ENCODE measurements at places on chromosomes 12 and 14.

DNA sequence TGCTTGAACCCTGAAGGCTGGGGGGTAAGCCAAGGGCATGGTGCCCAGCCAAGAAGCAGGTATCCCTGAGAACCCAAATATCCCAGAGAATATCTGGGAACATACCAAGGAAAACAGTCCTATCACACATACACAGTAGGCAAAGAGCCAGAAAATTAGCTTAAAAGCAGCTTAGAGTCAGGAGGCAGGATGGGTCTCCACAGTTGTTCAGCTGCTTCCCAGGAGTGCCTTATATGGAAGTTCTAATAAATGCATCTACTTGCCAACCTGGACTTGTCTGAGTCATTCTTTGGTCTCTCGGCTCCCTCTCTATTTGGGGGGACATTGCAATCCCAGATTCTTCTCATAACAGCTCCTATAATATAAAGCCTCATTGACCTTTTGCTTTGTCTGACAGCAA, 9.0 kb upstream of the GPR135 start:
- no peak for DNase-seq

DNA sequence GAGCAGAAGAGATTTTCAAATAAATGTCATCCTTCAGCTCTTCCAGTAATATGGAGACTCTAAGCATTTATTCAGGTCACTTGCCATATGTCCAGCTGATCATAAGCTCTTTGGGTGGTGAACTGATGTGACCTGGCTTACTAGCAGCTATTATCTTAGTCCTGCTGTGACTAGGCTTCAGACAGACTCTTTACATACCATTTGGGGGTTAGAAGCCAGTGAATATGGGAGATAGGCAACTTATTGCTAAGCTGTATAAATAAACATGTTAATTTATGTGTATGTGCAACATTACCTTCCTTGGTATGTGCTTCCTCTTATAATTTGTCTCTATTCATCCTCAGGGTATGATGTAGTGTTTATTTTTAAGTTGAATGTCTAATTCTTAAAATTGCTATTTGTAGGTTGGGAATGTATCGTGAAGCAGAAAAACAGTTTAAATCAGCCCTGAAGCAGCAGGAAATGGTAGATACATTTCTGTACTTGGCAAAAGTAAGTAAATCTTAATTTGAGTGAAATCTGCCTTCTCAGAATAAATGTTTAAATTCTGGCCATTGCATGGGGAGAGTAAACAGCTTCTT, 32.4 kb downstream of the TTC8 start:
- no peak for DNase-seq

DNA sequence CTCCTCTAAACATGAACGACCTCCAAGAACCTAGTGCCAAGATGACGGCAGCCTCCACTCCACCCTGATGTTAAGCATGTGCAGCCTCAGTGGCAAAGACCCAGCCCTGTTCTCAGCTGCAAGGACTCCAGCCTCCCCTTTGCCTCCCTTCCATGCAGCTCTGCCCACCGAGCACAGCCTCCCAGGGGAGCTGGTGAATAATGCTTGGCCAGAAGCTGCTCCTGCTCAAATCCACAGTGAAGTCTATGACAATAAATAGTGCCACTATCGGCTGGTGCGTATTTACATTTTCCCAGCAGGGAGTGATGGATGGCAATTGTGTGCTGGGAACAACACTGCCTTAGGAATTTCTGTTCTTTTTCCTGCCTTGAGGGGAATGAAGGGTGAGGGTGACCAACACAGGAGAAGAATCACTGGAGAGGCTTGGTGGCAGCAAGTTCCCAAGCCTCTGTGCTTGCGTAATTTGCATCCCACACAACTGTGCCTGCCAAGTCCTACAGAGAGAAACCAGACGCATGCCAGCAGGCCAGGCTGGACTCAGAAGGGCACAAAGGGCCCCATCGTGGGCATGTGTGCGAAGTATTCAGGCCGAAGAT, 29.9 kb upstream of the TC2N start:
- no peak for DNase-seq

GRCh38 chr14:94395888-94396574, 7.6 kb upstream of the SERPINA1 start:
- DNase-seq: no peak

Measured in GM06990 (cell line).